ENCODE measurements at places on chromosomes 11 and 22.

- peak; percentile 52 for DNase-seq
Measured at GRCh38 chr11:57597916-57598830, 688 bp downstream of the SERPING1 start.

DNA sequence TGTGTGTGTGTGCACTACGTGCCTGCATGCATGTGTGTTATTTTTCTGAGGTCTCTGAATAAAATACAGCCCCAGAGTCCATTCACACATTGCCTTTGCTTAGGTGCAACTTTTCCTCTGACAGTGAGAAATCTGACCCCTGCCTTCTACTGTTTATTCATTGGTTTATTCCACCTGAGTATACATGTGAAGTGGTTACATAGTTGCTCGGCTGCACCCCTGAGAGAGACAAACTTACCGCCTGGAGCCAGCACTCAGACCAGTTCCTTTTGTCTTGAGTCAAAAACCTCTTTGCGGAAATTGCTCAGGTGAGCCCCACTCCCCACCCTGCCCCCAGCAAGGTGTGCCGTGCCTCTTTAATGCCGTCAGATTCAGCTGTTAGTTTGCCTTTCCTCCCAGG is 363.6 kb downstream of the BRD1 start:
- DNase-seq: no peak

GRCh38 chr22:28146401-28147314 is 227.6 kb upstream of the PITPNB start:
- peak; percentile 34 for DNase-seq

GRCh38 chr11:11968511-11969280 is 39.7 kb downstream of the DKK3 start:
- no peak for DNase-seq

DNA sequence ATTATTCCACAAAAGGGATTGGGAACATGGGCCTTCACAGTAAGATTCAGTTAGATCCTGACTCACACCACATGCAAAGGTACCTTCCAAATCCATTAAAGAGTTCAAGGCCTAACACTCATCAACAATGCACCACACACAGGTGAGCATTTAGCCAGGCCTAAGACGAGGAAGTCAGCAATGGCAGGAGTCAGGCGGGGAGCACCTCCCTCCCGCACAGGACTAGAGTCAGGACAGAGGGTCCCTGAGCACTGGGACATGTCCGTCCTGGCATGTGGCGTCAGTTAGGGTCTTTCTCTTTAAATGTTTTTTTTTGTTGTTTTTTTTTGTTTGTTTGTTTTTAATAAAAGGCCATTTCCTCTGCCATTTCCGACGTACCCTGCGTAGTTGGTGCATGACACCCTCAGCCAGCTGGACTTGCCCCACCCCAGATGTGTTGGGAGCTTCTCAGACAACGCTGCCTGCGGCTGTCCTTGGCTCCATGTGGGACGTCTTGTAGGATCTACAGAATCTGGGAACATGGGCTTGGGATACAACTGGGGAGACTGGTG is 1458.6 kb downstream of the BRD1 start:
- no peak for DNase-seq

DNA sequence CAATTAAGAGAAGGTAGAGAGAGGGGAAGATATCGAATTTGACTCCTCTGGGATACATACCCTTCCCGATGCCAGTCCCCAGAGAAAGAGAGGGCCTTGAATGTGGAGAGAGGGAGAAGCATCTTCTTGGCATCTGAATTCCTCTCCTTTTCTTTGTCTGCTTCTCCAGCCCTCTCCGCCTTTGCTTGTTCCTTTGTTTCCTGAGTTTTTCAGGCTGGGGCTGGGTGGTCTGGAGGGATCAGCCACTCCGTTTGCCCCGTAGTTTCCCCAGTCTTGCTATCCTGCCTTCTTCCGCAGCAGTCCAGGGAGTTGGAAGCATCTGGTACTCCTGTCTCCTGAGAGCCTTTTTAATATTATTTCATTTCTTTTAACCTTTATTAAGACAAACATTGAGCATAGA is 107.1 kb upstream of the CADM1 start:
- DNase-seq: no peak

DNA sequence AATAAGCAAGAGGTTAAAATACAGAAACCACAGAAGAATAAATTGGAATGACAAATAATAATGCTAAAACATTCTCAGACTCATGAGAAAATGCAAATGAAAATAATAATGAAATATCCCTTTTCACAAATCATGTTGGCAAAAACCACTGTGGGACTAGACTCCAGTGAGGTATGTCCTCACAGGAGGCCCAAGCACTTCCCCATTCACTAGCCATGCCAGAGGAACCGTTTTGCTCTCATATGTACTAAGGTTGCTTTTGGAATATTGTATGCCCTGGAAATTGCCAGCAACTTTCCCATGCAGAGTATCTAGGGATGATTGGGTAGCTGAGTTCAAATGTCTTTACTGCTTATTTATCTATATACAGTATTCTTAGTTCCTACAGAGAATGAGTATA is 106.2 kb upstream of the CHORDC1 start:
- no peak for DNase-seq

GRCh38 chr22:33510429-33510904 is 409.8 kb downstream of the LARGE1 start:
- DNase-seq: no peak

DNA sequence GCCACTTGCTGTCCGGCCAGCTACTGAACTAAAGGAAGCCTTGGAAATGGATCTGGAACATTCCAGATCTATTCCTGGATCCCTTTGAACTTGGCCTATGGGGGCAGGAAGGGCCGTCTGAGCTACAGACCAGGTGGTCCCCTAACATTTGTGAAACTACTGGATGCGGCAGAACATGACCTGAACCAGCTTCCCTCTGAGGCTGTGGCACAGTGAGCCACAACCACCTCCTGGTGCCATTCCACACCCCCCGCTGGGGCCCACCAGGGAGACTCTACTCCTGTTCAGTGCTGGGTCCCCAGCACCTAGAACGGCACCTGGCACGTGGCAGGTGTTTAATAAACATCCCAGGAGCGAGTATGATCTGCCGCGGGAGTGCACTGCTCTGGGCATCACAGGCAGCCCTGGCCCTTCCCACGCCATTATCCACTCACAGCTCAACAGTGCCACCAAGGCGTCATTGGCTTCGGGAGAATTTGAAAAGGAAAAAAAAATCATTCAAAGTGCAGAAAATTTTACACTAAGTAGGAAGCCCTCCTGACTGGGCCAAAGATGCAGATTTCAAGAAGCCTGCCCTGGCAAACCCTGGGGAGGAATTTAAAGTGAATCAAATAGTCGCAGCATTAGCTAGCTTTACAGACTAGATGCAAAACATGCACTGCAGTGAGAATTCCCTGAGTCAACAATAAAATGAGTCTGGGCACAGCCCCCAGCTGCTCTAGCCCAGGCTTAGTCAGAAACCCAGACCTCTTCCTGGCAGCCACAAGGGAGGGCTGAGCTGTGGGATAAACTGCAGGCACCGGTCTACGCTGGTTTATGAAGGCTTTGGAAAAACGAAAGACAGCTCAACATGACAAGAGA is 14.3 kb upstream of the EFCAB6 start:
- peak; percentile 91 for DNase-seq

- no peak for DNase-seq
Measured at GRCh38 chr11:126485021-126485792, 129.7 kb downstream of the ST3GAL4 start.

DNA sequence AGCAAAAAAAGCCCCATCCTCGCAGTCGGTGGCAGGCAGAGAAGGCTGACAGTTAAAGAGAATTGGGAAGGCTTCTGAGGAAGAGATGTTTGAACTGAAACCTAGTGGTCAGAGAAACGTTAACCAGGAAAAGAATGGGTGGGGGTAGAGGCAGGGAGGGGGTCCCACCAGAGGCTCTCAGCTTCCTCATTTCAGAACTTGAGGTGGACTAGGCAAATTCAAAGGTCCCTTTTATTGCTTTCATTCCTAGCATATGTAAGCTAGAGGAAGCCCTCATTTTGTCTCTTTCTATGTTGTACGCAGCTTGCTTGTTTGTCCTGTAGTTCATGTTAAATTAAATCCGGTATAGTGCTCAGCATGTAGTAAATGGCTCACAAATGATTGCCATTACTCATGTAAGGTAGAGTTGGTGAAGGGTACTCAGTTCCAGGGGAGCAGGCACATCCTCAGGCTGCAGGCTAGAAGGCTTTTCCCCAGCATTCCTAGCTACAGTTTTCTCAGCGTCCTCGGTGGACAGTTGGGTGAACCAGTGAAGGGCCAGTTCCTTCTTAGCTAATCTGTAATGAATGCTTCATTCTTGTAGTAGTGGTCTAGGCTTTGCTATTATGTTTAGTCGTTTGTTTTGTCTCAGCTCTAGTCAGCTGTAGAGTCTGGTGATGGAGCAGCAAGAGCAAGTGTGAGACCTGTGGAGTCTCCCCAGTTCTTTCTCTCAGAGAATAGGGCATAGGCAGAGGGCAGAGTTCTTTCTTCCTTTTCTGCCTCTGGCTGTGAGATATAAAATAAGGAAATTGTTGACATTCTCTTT is 58.6 kb downstream of the UVRAG start:
- DNase-seq: no peak

Measured in astrocyte of the hippocampus (primary cell).